Esophagus squamous epithelium (tissue), 5 donors: ENCODE measurements at places on chromosomes 7 and 10.

GRCh38 chr10:102621443-102622325 is 22.6 kb upstream of the TRIM8 start:
- peak overlapping the region; percentile 9 for H3K27ac ChIP-seq
- no peaks in the 10 kb centered on the region for H3K27me3 ChIP-seq
- H3K36me3 ChIP-seq: no peaks in the 10 kb centered on the region

DNA sequence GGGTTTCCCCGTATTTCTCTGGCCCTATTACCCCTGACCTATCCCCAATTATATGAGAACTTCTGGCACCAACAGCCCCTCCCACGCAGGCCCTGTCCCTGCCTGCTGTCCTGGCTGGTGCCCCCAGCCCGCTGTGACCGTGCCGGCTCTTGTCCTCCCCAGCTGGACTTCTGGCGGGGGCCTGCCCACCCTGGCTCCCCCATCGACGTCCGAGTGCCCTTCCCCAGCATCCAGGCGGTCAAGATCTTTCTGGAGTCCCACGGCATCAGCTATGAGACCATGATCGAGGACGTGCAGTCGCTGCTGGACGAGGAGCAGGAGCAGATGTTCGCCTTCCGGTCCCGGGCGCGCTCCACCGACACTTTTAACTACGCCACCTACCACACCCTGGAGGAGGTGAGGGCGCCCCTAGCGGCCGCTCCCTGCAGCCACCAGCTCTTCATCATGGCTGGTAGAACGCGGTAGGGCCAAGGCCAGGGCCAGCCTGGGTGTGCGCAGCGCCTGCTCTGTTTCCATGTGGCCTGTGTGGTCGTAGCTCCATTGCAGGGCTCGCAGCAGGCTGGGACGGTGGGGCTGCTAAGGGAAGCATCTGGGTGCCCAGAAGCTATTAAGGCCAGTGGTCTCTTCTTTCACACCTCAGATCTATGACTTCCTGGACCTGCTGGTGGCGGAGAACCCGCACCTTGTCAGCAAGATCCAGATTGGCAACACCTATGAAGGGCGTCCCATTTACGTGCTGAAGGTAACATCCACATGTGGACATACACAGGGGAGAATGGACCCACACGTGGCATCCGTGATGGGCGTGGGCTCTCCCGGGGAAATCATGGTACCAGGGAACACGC is 1.4 kb downstream of the CPA1 start:
- no peak for DNase-seq
- no peak overlapping the region for H3K4me3 ChIP-seq
- no peak overlapping the region for H3K27ac ChIP-seq
- no peaks in the 10 kb centered on the region for H3K4me1 ChIP-seq

DNA sequence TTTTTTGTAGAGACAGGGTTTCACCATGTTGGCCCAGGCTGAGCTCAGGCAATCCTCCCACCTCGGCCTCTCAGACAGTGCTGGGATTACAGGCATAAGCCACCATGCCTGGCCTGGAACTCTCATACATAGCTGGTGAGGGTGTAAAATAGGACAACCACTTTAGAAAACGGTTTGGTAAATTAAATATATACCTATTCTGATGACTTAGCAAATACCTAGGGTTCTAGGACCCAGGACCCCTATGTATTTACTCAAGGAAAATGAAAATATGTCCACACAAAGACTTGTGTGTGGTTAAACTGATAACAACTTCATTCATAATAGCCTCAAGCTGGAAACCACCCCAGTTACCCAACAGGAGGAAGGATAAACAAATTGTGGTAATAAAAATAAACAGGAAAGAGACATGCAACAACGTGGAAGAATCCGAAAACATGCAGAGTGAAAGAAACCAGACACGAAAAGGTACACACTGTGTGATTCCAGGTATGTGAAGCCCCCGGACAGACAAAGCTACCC is 52.7 kb downstream of the CARD11 start:
- H3K27me3 ChIP-seq: peaks cover 31% of the 10 kb centered on the region
- H3K4me1 ChIP-seq: peaks cover 17% of the 10 kb centered on the region
- H3K4me3 ChIP-seq: no peak overlapping the region
- no peak overlapping the region for H3K27ac ChIP-seq
- H3K36me3 ChIP-seq: no peaks in the 10 kb centered on the region
- DNase-seq: no peak

DNA sequence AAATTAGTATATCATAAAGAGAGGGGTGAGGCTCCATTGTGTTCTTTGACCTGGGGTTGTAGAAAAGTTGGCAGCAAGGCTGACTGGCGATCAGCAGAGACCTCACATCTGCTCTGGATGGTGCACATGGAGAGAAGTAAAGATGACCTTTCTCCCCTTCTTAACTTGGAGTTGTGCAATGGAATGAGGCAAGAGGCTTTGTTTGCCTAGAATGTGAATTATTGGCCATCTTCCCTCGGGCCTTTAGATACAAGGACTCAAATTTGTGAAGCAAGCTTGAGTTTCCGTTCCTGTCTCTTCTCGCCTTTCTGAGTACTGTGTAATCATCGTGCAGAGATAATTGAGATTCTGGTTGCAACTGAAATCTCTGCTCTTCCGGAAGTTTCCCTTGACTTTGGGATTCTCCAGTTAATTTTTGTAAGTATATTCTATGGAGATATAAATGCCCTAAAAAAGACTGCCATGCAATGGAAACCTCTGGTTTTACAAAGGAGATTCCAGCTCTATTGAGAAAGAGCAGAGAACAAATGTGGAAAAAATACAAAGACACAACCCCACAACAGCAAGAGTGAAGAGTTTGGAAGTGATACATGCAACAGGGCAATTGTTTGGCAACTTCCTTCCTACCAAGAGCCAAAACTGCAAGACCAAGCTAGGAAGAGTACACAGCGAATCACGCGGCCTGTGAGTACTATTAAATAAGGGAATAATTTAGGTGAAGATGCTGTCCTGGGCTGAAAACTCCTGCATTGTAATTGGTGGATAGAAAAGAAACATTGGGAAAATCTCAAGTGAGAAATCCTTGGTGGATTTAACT is 542.3 kb upstream of the NRP1 start:
- H3K4me3 ChIP-seq: no peak overlapping the region
- no peaks in the 10 kb centered on the region for H3K27me3 ChIP-seq
- no peak for DNase-seq
- no peak overlapping the region for H3K27ac ChIP-seq

DNA sequence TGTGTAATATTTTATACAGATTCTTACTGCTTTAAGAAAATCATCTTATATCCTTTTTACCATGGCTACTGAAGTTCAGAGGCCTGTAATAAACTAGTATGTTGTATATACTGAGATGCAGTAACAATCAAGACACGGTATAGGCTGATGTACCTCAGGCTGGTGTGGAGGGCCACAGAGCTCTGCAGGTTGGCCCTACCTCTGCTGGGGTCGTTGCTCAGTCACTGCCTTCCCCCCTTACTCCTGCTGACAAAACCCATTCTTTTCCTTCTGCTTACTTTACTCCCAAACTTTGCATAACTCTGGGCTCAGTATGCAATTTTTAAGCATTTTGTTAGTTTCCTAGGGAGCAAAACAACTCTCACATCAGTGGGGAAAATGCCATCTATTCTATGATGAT is 200.1 kb upstream of the FOXP2 start:
- no peak for DNase-seq
- no peak overlapping the region for H3K27ac ChIP-seq
- H3K4me3 ChIP-seq: no peak overlapping the region
- H3K36me3 ChIP-seq: no peaks in the 10 kb centered on the region
- H3K27me3 ChIP-seq: no peaks in the 10 kb centered on the region
- H3K4me1 ChIP-seq: peaks cover 12% of the 10 kb centered on the region

DNA sequence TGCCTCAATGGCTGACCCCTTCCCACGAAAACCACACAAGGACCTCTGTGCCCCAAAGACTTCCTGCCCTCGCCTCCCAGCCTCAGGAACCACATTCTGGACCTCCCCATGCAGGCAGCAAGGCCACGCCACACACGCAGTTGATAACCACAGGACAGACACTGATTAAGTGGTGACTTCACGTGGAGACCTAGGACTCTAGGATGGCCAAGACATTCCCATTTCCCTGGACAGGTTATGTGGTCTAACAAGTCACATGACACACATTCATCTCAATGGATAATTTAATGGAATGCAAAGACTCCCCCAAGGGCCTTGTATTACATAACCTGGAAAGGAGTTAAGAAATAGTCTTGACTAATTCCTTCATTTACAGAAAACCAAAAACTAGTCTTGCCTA is 110.2 kb downstream of the LARP4B start:
- H3K27ac ChIP-seq: no peak overlapping the region
- H3K27me3 ChIP-seq: no peaks in the 10 kb centered on the region
- H3K4me3 ChIP-seq: no peak overlapping the region
- no peak for DNase-seq

GRCh38 chr10:102673819-102674511 is 29.7 kb downstream of the TRIM8 start:
- DNase-seq: no peak
- H3K27me3 ChIP-seq: no peaks in the 10 kb centered on the region
- H3K4me3 ChIP-seq: peak overlapping the region; percentile 54
- no peaks in the 10 kb centered on the region for H3K36me3 ChIP-seq

DNA sequence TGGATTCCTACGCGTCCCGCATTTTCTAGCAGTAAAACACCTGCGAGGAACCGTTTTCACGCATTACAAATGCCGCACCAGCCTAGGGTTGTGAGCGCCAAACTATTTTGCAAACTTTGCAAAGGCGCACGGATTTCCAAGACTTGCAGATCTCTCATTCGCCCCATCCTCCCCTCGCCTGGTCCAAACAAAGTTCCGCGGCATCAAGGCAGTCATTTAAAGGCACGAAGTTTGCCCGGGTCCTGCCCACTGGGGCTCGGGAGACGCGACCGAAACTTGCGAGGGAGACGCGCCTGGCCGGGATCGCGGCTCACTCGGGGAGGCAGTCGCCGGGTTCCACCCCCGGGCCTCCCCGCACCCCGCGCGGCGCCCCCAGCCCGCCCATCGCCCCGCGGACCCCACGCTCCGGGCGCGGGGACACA is 613 bp downstream of the USP6NL start:
- H3K36me3 ChIP-seq: no peaks in the 10 kb centered on the region
- DNase-seq: no peak
- peak overlapping the region; percentile 87 for H3K4me3 ChIP-seq
- no peaks in the 10 kb centered on the region for H3K4me1 ChIP-seq
- no peaks in the 10 kb centered on the region for H3K27me3 ChIP-seq
- H3K27ac ChIP-seq: peak overlapping the region; percentile 88

DNA sequence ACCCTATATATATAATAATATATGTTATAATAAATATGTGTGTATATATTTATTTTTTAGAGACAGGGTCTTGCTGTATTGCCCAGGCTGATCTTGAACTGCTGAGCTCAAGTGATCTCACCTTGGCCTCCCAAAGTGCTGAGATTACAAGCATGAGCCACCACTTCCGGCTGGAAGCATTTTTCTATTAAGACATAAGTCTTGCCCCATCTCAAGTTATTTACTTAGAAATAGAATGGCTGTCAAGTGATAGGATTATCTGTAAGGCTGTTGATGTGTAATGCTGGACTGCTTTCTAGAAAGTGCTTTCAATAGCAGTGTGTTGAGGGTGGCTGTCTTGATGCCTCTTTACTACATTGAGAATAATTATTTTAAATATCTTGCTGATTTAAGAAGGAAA is 65.2 kb downstream of the ZMYND11 start:
- H3K4me3 ChIP-seq: no peak overlapping the region
- no peaks in the 10 kb centered on the region for H3K27me3 ChIP-seq
- H3K36me3 ChIP-seq: no peaks in the 10 kb centered on the region

GRCh38 chr7:5683280-5683670 is 98.2 kb downstream of the RNF216 start:
- H3K4me3 ChIP-seq: no peak overlapping the region
- no peak for DNase-seq
- peaks cover 89% of the 10 kb centered on the region for H3K4me1 ChIP-seq
- H3K27ac ChIP-seq: no peak overlapping the region
- no peaks in the 10 kb centered on the region for H3K36me3 ChIP-seq
- H3K27me3 ChIP-seq: no peaks in the 10 kb centered on the region

DNA sequence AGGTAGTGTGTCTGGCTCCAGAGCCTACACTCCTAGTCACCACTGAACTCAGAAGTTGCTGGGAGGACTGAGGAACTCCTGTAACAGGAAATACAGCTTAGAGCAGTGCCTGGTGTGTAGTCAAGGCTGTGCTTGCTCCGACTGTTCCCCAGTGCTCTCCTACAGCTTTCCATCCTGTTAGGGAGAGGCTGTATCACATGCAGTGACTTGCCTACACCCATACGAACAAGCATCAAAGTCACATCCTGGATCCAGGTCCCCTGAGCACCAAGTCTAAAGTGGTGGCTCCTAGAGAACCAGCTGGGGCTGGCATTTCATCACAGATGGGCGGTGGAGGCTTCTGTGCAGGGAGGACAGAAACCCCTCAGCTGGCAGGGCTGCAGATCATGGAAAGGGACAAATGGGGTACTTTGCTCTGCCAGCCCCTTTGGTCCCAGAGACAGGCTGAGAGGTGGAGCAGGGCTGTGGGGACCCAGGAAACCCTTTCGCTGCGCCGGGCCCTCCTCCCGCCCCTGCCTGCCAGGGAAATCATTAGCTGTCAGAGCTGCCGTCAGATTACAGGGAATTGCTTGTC is 7.7 kb downstream of the ASB10 start:
- no peaks in the 10 kb centered on the region for H3K36me3 ChIP-seq
- no peaks in the 10 kb centered on the region for H3K4me1 ChIP-seq
- no peak overlapping the region for H3K4me3 ChIP-seq
- peaks cover 64% of the 10 kb centered on the region for H3K27me3 ChIP-seq
